CD4-positive, alpha-beta T cell treated with Interferon gamma for 1 hour (primary cell): ENCODE measurements at places on chromosomes 3 and 15.

GRCh38 chr15:99409097-99409473 is 156.7 kb upstream of the MEF2A start:
- peak; percentile 59 for DNase-seq

GRCh38 chr3:112670824-112671223 is 29.9 kb upstream of the CCDC80 start:
- no peak for DNase-seq

DNA sequence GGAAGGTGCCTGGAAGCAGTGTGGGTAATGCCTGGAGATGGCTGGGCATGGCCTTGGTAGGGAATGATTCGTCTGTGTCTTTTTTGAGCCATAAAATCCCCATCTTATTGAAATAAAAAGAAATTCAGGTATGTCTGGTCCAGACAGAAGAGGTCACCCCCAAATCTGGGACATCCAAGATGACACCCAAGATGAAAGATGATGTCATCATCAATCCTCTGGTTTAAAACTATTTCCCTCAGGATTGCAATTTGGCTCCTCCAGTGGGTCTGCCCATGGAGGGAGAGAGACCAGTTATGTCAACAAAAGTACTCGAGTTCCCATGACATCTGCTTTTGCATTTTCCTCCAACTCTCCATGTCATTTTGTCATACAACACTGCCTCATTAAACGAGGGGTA is 16.7 kb upstream of the CCR9 start:
- no peak for DNase-seq

DNA sequence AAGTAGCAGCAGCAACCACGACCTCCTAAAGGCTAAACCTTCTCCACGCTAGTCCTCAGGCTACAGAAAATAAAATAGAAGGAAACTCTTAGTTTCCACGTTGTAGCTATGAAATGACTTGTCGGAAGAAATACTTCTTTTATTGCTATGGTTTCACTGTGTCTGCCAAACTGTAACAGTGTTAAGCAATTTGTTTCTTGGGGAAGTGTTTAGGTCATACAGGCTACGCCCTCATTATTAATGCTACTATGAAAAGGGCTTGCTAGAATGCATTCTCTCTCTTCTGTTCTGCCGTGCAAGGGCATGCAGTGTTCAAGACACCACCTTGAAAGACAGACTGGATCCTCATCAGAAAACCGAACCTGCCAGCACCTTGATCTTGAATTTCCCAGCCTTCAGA is 462.7 kb downstream of the PLOD2 start:
- DNase-seq = no peak

DNA sequence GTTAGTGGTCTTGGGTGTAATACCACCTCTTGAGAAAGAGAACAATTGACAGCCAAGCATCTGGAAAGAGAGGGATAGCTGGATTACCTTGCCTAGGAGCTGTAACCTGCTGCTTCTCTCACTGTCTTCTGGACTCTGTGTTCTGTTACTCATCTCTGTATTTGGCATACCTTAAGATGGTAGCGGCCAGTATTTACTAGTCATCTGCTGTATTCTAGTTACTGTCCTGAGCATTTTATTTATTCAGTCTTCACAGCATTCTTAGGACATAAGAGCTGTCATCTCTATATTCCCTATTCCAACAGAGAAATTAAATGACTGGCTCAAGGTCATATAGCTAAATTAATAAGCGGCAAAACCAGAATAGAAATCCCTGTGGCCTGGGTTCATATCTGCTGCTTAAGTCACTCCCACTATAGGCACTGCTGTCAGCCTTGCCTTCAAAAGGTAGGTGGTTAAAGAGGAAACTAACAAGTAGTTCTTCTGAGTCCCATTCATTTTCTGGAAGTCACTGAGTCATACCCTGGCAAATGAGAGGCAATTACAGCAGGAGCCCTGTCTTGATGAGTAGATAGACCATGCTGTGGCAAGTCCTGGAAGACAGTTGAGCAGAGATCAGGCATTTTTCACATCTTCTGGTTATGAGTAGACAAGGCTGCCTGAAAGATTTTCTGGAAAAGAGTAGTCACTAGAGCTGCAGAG is 68.2 kb downstream of the RAB7A start:
- DNase-seq = no peak

DNA sequence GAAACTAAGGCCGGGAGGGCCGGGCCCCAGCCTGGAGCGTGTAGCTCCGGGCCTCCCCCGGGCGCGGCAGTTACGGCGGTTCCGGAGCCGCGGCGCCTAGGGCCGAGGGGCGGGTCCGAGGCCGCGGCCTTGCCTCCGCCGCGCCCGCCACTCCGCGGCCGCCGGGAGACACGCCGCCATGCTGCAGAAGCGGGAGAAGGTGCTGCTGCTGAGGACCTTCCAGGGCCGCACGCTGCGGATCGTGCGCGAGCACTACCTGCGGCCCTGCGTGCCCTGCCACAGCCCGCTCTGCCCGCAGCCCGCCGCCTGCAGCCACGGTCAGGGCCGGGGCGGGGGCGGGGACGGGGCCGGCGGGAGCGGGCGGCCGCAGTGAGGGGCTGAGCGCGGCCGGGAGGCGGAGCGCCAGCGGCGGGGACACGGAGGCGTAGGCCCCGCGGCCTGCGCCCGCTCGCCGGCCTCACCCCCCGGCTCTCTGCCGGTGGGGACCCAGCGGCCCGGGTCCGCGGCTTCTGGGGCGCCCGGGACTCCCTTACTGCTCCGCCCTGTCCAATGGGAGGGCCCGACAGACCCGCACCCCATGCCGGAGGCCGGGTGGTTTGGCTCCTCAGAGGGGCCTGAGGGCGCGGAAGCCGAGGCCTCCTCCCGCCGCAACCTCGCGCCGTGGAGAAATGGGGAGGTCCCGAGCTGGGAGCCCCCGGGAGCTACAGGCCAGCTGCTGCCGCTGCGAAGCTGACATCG is at the start of gene DIS3L:
TSS of gene DIS3L (plus strand) at position 150 of the 738 bp plus-strand sequence. CDS start at position 179, 29 bp downstream.
- DNase-seq = peak; percentile 70

DNA sequence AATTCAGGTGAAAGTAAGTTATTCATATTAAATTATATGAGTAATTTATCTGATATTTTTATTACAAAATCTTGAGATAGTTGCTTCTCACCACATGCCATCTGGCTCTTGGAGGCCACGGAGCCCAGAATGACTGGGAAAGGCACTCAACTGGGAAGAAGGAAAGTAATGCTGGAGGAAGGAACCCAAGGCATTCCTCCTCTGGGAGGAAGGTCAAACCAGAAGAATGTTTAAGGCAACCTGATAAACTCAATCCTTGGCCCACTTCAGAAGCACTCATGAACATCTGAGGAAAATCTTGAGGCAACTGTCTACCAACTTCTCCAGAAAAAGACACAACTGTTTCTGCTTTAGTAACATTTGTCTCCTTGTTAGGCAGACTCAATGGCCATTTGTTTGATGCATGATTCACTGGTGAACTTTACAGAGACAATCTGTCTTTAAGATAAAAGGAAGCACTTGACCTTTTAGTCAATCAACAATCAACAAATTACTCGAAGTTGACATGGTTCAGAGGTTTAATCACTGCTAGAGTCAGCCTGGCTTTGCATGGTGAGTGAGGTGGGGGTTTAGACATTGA is 261.4 kb upstream of the MME start:
- DNase-seq = no peak

GRCh38 chr3:170327040-170327808 is 30.3 kb upstream of the SKIL start:
- DNase-seq = no peak
